Transverse colon (tissue), 4 donors: ENCODE measurements at places on chromosomes 2 and 18. TPM values are rescaled to one million over a fixed set of nuclear protein-coding genes. Genes with fewer than 3 reads are reported as not detected.
A peak's percentile ranks its signal among the peaks of the same experiment; 100 is the strongest.

Gene PDE11A
- total RNA-seq, result 1.1 TPM

DNA sequence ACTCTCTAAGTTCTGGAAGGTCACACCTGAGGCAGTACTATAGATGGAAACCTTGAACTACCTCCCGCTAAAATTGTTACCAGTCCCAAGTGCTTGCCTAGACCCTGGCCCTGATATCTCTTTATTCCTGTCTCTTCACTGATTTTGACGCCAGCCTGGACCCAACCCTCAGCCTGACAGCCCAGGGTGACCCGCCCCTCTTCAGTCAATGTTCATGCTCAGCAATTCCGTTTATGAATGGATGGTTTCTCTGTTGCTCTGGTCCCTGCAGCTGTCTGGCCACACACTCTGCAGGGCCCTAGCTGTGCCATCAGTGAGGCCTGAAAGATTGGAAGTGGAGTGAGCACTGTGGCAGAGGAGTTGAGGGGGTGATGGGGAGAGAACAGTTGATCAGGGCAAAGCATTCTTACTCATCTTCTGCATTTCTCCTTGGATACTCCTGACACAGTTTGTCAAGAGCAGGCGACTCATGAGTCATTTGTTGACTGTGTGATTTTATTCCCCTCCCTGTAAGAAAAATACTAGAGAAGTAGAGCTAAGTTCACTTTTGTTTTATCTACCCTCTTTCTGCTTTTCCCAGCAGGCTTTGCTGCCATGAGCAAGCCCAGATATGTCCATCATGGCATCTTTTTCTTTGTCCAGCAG lies 46.0 kb downstream of the NPAS2 start:
- DNase-seq, result no peak
- no peaks in the 10 kb centered on the region for H3K36me3 ChIP-seq

- no peak for DNase-seq
- H3K4me1 ChIP-seq, result no peaks in the 10 kb centered on the region
- H3K4me3 ChIP-seq, result no peak overlapping the region
- no peak overlapping the region for H3K27ac ChIP-seq
- H3K36me3 ChIP-seq, result no peaks in the 10 kb centered on the region
Measured at GRCh38 chr2:214104967-214105366, 305.9 kb upstream of the VWC2L start.

GRCh38 chr2:161992531-161992930 lies 81.5 kb downstream of the DPP4 start:
- no peak for DNase-seq
- no peak overlapping the region for H3K27ac ChIP-seq
- no peaks in the 10 kb centered on the region for H3K36me3 ChIP-seq
- H3K4me3 ChIP-seq, result no peak overlapping the region
- H3K27me3 ChIP-seq, result no peaks in the 10 kb centered on the region

DNA sequence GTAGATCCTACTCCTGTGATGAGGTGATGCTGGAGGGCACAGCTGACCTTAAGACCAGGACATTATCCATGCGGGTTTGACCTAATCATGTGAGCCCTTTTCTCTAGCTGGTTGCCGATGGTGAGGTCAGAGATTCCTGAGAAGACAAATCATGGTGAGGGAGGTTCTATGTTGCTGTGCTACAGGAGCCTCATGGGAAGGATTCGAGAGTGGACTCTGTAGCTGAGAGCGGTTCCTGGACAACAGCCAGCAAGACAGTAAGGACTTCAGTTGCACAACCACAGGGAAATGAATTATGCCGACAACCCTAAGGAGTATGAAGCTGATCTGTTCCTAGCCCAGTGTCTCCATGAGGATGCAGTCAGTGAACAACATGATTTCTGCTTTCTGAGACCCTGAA lies 80.4 kb downstream of the EPB41L3 start:
- peaks cover 15% of the 10 kb centered on the region for H3K4me1 ChIP-seq
- H3K27ac ChIP-seq, result peak overlapping the region; percentile 41
- no peaks in the 10 kb centered on the region for H3K27me3 ChIP-seq

DNA sequence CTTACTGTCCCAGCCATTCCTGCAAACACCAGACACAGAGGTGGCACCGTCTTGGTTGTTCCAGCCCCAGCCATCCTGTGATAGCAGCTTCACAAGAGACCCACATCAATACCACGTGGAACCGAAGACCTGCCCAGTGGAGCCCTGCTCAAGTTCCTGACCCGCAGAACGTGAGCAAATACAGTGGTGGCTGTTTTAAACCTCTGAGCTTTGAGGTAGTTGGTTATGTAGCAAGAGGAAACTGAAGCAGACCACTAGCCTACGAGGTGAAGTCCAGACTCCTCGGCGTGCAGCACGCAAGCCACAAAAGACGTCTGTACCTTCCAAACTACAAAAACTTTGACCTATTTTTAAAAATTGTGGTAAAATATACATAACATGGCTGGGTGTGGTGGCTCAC lies 96.1 kb upstream of the ODC1 start:
- no peaks in the 10 kb centered on the region for H3K36me3 ChIP-seq
- no peak overlapping the region for H3K27ac ChIP-seq
- DNase-seq, result no peak
- no peaks in the 10 kb centered on the region for H3K4me1 ChIP-seq

GRCh38 chr2:153004627-153005026 lies 286.2 kb downstream of the ARL6IP6 start:
- H3K4me1 ChIP-seq, result no peaks in the 10 kb centered on the region
- no peaks in the 10 kb centered on the region for H3K27me3 ChIP-seq
- H3K4me3 ChIP-seq, result no peak overlapping the region
- DNase-seq, result no peak
